Aorta (tissue), 5 donors: ENCODE measurements at places on chromosomes 13 and 19.

DNA sequence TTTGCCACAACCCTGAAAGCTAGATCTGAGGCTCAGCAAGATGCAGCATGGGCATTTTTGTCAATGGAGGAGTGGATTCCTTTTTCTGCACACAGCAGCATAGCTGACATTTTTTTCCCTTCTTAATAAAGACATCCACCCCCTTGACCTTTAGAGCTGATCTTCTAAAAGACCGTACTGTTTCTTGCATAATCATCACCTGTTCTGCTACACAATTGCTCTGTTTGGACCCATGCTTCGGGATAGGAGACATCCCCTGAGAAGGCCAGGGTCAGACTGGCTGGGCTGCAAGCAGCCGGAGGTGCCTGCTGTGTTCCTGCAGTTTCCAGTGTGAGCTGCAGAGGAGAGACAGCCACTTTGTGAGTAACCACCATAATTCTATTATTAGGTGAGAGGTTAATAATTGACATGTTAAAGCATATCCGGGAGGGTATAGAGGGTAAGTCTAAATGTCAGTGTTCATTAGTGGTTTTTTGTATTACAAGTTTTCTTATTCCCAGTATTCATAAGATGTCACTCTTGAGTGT lies 108.5 kb upstream of the C1QTNF9B start:
- DNase-seq: no peak

DNA sequence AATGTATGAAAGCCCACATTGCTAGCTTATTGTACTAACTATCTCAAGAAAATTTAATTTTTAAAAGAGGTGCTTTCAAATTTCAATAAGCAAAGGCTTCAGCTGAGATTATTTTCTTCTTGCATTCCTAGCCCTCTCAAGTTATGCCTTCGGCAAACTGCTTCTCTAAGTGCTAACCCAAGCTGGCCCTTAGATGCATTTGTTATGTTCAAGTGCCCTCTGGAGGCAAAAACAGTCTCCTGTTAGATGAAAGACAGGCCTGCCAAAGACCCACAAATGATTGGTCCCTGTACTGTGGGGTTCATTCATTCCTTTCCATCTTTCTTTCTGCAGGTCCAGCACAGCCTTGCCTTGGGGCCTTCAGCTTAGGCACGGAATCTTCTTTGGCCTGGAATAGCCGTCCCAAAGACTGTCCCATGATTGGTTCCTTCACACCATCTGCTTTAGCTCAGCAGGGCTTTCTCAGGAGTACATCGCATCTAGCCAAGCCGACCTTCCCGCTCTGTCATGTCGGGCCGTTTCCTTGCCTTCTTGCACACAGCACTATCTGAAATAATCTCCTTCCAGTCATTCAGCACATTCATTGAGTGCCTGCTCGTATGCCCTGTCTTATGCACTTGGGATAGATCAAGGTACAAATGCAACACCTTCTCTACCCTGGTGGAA lies 26.4 kb upstream of the TPTE2 start:
- DNase-seq: no peak

GRCh38 chr19:50921426-50922316 lies 10.5 kb upstream of the KLK4 start:
- no peak for DNase-seq

- DNase-seq: no peak
These were observed 6.5 kb upstream of the ZNF726 start for GRCh38 chr19:23908165-23908564.

GRCh38 chr13:21615427-21615826 lies 11.5 kb upstream of the MICU2 start:
- DNase-seq: no peak

DNA sequence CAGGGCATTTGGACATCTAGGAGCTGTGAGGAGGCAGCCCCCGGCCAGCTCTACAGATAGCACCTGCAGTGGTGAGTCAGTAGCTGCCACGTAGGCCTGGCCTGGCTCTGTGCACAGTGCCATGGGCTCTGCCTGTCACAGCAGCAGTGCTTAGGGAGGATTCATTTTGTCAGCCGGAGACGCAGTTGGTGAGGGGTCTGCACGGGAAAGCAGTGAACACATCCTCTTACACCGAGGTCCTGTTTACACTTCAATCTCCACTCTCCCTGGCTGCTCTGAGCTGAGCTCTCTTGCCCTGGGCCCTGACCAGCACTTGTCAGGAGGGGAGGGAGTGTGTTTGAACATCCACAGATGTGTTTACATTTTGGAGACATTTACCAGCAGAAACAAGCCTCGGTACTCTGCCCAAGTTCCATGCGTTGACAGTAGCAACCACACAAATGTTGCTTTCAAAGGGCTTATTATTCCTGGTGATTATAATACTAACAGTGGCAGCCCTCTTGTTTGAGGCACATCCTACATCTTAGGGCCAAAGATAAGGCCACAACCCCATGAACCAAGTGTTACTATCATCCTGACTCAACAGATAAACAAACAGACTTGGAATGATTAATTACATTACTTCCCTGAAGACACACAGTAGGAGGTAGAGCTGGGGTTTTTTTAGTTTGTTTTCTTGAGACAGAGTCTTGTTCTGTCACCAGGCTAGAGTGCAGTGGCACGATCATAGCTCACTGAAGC lies 148.9 kb downstream of the USP12 start:
- DNase-seq: no peak

DNA sequence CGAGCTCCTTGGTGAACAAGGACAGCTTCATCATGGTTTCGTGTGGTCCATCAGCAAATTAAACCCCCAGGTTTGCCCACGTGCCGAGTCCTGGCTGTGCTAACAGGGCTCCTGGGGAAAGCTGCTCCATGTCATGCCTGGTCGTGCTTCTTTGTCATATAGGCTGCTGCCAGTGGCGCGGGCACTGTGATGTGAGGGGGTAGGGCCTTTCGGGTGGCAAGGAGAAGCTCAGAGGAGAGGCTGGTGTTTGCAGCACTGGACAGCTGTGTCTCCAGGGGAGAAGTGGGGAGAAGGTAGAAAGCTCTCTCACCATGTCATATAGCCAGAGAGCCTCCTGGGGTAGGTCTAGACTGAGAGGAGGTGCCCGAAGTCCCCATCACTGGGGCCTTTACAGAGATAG lies 13.3 kb downstream of the VSTM2B start:
- no peak for DNase-seq

GRCh38 chr13:29619995-29620394 lies 24.5 kb upstream of the SLC7A1 start:
- DNase-seq: no peak

- no peak for DNase-seq
These were observed 316.3 kb upstream of the KLF12 start for GRCh38 chr13:74450525-74450845.
